ENCODE measurements at places on chromosomes 2 and 18. TPM values are rescaled to one million over a fixed set of nuclear protein-coding genes. Genes with fewer than 3 reads are reported as not detected.

ITGB1BP1 gene
- 53.8 TPM for total RNA-seq

HADHA gene
- 109 TPM for total RNA-seq

CTIF gene
- 14.0 TPM for total RNA-seq

SCYGR6 gene
- total RNA-seq, result not detected

CPO gene
- not detected for total RNA-seq

NTSR2 gene
- not detected for total RNA-seq

SERPINB11 gene
- 7.1 TPM for total RNA-seq

RAB1A gene
- total RNA-seq, result 113 TPM

SNX17 gene
- 62.1 TPM for total RNA-seq

CSRNP3 gene
- 1.2 TPM for total RNA-seq

TMEM200C gene
- total RNA-seq, result 0.12 TPM

LYG2 gene
- not detected for total RNA-seq

SLC4A1AP gene
- total RNA-seq, result 13.3 TPM

All from esophagus mucosa (tissue), 1 donor.